ENCODE measurements at places on chromosomes 13 and 19.
A peak's percentile ranks its signal among the peaks of the same experiment; 100 is the strongest.

DNA sequence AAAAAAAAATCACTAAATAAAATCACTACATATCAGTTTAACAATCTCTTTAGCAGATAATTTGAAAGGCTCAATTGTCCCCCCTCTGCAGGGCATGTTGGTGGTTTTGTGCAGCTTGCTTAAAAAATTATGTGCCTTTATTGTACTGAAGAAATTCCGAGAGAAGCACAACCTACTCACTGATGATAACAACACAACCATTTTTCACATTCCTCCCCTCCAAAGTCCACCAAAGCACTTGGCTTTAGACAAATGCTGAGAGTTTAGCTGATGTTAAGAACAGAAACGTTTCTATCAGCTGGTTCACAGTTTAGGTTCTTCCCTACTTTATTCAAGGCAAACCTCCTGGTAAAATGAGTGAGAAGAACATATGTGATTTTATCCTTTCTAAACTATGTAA, 923 bp downstream of the DOCK9 start:
- peak; percentile 58 for DNase-seq

DNA sequence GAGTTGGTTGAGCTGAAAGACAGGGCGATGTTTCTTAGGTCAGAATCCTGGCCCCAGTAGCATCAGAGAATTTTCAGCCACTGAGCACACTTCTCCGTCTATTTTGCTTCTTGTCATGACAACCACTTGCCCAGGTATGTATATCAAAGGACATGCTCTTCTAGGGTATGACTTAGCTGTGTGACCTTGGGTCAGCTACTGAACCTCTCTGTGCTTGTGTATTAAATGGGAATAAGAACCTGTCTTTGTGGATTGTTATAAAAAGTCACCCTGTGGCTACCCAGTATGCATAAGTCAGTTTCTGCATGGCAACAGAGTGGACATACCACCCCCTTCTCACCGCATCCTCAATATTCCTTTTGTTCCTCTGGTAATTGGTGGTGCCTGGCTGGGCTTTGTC, 26.1 kb downstream of the MBD3L1 start:
- no peak for DNase-seq

GRCh38 chr13:111944171-111944583, 122.8 kb upstream of the SOX1 start:
- no peak for DNase-seq

DNA sequence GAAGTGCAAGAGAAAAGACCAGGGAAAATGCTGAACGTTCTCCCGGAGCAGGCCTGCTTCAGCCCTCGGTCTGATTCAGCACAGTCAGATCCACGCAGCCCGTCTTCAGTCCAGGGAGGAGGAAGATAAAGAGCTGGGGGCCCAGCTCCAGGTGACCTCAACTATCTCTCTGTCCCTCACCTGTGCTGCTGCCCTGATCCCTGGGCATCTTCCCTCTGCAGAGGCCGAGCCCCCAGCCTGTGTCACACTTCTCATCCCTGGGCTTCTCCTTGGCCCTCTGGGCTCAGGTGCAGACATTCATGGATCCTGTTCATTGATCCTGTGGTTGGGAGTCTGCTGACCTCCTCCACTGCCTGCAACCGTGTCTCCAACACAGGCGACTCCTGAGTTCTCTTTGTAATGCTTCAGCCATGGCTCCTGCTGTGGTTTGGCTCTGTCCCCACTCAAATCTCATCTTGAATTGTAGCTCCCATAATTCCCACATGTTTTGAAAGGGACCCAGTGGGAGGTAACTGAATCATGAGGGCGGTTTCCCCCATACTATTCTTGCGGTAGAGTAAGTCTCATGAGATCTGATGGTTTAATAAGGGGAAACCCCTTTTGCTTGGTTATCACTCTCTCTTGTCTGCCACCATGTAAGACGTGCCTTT, 27.9 kb downstream of the COL4A2 start:
- DNase-seq = no peak

- no peak for DNase-seq
Measured at GRCh38 chr19:4075373-4075772, 8.7 kb upstream of the ZBTB7A start.

DNA sequence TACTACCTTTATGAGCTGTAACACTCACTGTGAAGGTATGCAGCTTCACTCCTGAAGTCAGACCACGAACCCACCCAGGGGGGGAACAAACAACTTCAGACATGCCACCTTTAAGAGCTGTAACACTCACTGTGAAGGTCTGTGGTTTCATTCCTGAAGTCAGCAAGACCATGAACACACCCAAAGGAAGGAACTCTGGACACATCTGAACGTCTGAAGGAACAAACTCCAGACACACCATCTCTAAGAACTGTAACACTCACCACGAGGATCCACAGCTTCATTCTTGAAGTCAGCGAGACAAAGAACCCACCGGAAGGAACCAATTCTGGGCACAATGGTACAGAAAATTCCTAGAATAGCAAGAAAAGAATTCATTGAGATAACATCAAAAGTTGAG, 1796.5 kb upstream of the MIR17HG start:
- peak; percentile 15 for DNase-seq

- DNase-seq = peak; percentile 45
Measured at GRCh38 chr13:76380446-76381065, 505.6 kb downstream of the KCTD12 start.

DNA sequence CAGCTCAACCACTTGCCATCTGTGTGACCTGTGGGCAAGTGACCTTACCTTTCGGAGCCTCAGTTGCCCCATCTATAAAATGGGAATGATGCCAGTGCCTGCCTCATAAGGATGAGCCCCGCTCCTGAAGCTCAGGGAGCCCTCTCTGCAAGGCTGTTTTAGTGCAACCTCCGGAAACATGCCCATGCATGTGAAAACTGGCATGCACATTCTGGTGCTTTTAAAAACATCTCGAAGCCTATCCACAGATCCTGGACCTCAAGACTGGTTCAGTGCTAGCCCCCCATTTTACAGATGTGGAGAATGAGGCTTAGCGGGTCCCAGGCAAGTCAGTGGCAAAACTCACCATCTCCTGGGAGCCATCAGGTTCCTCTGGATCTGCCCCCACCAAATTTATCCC, 5.6 kb downstream of the CADM4 start:
- no peak for DNase-seq

- no peak for DNase-seq
Measured at GRCh38 chr19:49557641-49558325, 22.6 kb downstream of the NOSIP start.

- DNase-seq = no peak
Measured at GRCh38 chr13:26117620-26118019, 65.8 kb upstream of the SHISA2 start.

- no peak for DNase-seq
Measured at GRCh38 chr19:29514525-29515232, 11.1 kb upstream of the VSTM2B start.

- peak; percentile 44 for DNase-seq
Measured at GRCh38 chr13:99316657-99317256, 9.6 kb upstream of the GPR183 start.

- DNase-seq = peak; percentile 9
Measured at GRCh38 chr19:36547001-36547732, 19.1 kb upstream of the ZNF260 start.

GRCh38 chr13:113547238-113547971, 37.1 kb upstream of the TFDP1 start:
- DNase-seq = peak; percentile 34

DNA sequence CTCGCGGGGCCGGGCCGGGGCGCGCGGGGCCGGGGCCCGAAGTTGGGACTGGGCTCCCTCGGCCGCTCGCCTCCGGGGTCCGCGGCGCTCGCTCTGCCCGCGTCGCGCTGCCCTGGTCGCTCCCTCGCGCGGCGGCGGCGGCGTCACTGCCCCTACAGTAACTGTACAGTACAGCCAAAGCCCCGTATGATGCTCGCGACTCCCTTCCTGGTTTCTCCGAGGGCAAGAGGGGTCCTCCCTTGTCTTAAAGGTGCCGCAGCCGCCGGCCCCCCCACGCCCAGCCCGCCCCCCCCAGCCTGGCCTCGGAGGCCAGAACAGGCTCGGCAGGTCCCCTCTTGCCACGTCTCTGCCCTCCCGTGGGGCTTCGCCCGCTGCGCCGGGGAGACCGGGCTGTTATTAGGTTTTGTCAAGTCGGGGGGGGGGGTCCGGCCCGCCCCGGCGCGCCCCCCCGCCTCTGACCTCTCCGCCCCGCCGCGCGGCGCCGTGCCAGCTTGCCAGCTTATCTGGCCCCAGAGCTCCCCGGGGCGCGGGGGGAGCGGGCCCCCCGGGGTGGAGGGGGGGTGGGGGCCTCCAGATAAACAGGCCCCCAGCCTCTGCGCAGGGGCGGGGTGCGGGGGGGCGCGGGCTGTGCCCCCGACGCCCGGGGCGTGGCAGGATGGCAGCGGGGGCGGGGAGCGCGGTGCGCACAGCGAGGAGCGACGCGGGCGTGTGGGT, at the start of gene ZBTB7A:
Gene ZBTB7A, minus strand, starts transcription at position 218 of the 714 bp plus-strand sequence. CDS start 11,667 bp downstream, outside the sequence.
- peak; percentile 54 for DNase-seq

GRCh38 chr13:39818953-39819352, 163.5 kb downstream of the COG6 start:
- peak; percentile 99 for DNase-seq

DNA sequence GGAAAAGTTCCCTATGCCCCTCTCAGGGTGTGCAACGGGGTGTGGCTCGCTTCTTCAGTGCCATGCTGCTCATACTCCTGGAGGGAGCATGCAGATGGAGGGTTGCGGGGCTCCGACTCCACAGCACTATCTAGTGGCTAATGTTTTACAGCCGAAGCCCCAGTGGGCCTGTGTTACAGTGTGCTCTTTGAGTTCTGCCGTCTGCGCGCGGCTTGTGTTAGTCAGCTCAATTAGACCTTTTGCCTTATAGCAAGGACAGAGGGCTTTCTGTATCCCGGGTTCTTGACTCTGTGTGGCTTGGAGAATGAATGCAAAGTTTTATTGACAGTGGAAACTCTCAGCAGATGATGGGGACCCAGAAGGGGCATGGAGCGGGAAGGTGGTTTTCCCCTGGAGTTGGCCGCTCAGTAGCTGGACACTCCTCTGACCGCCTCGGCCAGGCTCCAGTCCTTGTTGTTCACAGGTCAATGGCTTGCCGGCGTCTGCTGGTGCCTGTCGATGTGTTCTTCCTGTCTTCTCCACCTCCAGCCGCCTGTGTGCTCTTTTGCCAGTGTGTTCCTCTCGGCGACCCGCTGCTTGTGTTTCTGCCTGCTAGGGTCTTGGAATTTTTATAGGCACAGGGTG, 383.4 kb downstream of the LMO7 start:
- DNase-seq = no peak

DNA sequence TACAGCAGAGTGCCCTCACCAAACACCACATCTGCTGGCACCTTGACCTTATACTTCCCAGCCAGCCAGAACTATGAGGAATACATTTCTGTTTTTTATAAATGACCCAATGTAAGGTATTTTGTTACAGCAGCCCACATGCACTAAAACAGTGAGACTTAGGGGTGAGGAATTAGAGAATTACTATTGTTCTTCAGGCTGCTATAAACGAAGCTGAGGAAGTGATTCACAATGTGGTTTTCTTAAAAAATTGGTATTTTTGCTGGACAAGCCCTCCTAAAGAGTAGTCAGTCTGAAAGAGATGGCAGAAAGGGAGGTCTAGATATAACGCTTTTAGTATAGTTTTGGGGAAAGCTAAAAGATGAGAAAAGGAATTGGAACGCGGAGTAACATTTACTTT, 101.0 kb downstream of the SLITRK6 start:
- peak; percentile 7 for DNase-seq

DNA sequence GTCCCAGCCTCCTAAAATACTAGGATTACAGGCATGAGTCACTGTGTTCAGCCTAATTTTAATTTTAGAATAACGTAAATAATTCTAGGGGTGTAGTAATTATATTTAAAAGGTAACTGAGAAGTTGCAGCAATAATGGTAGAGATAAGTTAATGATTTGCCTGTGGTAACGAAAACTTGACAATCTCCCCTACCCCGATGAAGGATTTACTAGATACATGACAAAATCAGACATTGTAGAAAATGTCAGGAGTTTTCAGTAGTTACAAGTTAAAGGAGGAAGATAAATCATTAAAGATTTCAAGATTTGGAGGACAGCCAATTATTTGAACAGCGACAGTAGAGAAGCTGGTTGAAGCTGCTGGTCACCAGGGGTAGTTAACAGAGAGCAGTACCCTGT, 652.2 kb upstream of the PCDH20 start:
- DNase-seq = no peak

GRCh38 chr19:1767464-1767933, 14.2 kb downstream of the ONECUT3 start:
- DNase-seq = no peak

GRCh38 chr13:19632915-19633478, 462 bp upstream of the MPHOSPH8 start:
- no peak for DNase-seq

DNA sequence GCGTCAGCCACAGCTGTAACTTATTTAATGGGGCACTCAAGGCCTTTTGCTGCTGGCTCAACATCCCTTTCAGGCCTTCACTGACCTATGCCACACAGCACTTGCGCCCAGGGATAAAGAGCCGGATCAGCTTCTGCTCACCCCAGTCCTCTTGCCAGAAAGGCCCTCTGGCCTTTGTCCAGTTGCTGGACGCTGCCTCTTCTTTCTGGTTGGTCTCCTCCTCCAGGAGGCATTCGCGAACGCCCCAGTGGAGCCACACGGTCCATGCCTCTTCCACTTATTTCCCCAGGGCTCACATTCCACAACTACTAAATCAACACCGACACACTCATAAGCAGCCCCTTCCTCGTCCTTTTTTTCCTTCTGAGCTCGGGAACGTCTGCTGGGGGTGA, 3.7 kb upstream of the ZNF329 start:
- DNase-seq = peak; percentile 65

DNA sequence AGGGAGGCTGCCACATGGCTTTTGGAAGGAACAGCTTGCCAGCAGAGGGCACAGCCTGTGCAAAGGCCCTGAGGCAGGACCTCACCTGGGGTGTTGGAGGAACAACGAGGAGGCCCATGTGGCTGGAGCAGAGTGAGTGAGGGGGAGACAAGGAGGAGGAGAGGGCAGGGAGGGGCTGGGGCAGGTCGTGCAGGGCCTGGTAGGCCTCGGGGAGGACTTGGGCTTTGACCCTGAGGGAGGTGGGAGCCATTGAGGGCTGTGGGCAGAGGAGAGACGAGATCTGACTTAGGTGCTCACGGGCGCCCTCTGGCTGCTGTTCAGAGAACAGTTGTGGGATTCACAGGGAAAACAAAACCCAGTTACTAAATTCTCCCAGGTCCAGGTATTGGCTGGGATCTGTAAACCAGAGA, 25.2 kb downstream of the ZNRF4 start:
- no peak for DNase-seq

- DNase-seq = no peak
Measured at GRCh38 chr13:39521701-39522100, 81.3 kb downstream of the LHFPL6 start.

DNA sequence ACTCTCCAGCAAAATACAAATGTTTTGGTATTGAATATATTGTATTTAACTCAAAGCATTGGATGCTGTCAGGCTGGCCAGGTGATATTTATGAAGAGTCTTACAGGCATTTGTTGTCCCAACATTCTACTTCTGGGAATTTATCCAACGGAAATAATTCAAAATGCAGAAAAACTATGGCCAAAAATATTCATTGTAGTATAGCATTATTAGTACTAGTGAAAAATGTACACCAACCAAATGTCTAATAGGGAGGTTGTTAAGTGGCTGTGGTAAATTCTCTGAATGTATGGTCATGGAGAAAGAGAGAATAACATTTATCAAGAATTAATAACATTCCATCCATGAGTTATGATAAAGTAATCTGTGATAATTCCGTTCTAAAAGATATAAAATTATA, 38.6 kb upstream of the GAS6 start:
- DNase-seq = no peak

GRCh38 chr13:98810746-98811145, 58.3 kb upstream of the SLC15A1 start:
- DNase-seq = peak; percentile 31
